ENCODE measurements at places on chromosomes 1 and 21. TPM values are rescaled to one million over a fixed set of nuclear protein-coding genes. Genes with fewer than 3 reads are reported as not detected.

- ATAC-seq: no peak
Measured at GRCh38 chr21:33202464-33203363, 27.0 kb upstream of the IFNAR2 start.

- no peak for ATAC-seq
Measured at GRCh38 chr1:53931523-53931922, 14.0 kb downstream of the IFT25 start.

DNA sequence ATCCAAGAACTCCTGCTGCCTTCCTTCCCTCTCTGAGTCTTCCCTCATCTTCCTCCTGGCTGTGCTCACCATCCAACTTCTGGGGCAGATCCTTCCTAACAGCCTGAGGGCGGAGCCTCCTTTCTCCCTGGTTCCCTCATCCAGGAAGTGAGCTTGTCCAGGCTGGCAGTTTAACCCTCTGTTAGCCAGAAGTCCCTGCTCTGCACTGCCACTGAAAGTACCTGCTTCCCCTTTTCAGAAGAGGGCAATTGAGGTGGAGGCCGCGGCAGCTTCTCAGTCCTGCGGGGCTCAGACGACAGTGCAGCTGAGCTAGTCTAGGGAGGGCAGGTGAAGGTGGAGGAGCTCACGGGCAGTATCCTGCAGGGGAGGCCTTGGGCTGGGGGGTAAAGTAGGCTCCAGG is 149.1 kb downstream of the FCRL5 start:
- ATAC-seq: no peak

DNA sequence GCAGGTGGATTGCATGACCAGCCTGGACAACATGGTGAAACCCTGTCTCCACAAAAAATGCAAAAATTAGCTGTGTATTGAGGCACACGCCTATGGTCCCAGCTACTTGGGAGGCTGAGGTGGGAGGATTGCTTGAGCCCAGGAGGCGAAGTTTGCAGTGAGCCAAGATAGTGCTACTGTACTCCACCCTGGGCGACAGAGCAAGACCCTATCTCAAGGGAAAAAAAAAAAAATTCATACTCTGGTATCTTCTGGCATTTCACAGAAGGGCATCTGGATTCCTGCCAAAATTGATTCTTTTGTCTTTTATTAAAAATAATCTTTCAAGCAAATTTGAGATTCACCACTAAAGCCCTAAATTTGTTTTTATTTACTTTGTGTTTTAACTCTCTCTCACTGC is 19.2 kb downstream of the CLIC4 start:
- no peak for ATAC-seq

GRCh38 chr1:9166289-9167235 is 37.7 kb upstream of the GPR157 start:
- ATAC-seq: no peak

DNA sequence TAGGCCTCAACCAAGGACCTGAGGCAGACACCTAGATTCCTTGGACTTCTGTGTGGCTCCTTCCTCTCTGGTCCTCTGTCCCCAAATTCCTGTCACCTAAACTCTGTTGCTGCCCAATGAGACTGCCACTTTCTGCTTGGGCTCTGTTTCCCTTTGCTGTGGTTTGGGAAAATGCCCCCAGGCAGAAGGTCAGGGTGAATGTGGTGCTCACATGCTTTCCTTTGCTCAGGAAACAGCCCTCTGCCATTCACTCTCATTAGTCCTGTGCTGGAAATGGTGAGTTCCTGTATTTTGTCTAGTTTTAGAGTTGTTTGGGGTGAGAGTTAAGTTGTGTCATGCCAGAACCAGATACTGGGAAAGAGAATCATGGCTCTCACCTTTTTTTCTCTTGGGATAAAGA is 22.7 kb upstream of the SHE start:
- ATAC-seq: peak; percentile 11

GRCh38 chr1:29333008-29333407 is 96.7 kb downstream of the PTPRU start:
- no peak for ATAC-seq

DNA sequence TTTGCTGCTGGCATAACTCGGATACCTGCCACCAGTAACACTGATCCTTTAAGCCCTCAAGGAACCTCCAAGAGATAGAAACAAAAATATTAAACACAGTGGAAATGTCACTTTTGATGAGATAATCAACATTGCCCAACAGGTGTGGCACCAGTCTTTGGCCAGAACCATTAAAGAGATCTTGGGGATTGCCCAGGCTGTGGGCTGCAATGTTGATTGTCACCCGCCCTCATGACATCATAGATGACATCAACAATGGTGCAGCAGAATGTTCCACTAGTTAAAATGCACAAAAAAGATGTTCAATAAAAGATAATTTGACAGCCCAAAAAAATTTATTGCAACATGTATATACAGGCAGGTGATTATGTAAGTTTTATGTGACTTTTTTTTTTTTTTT is 20.2 kb upstream of the ZMYM1 start:
- ATAC-seq: no peak

DNA sequence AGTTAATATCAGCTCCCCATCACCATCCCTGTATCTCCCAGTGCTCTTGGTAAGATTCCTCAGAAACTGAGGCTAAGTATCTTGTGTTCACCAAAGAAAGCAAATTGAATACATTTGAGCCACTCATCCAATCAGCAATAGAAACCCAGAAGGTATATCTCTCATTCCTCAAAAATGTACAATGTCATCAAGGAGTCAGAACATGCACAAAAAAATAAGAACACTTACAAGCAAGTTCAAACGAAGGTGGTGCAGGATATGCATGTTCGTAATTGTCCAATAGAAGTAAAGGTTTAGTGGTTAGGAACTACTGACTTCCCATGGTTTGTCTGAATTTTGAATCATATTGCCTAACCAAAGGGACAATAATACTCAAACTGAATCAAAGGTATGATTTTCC is 24.3 kb downstream of the RXRG start:
- ATAC-seq: no peak

DNA sequence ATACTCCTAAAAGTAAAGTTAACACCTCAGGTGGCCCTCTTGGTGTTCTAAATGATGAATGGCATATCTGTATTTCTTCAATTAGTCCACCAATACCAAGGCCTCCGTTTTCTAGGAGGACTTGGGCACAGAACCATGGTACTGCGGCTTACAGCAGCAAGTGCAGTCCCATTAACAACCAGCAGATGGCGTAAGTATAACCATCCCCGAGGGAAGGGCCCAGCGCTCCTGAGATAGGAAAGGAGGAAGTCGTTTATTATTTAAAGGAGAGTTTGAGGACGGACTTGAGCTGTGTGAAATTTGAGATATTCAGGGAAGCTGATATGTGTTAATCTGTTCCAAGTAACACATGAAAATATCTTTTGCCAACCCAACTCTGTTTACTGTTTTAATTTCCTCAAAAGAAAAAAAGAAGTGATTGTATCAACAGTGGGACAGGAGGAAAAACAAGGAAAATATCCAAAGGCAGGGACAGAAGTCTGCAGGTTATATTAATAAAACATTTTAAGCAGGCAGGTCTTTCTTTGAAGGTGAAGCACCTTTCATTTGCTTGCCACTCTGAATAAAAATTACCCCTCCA is 37.7 kb upstream of the KCNJ15 start:
- ATAC-seq: no peak

The SELENOF gene
- 323 TPM for total RNA-seq
